ENCODE measurements at places on chromosomes 11 and 22. TPM values are rescaled to one million over a fixed set of nuclear protein-coding genes. Genes with fewer than 3 reads are reported as not detected.

Gene OR52I2
- total RNA-seq: not detected

DNA sequence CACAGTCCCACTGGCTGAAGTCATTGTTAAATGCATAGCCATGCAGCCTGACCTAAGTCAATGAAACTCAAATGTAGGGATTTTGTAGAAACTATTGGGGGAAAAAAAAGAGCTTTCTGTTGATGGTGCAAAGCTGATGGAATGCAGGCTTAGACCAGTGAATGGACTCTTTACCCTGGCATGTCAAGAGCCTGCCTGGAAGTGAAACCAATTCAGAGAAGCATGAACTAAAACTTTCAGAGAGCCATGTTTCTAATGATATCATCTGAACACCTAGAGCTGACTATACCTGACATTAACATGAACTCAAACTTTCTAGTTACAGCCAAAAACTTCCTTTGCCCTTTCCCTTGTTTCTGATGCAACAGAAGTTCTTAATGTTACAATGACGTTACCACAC, 89.0 kb downstream of the APIP start:
- DNase-seq: no peak

Gene SGSM1
- 0.13 TPM for total RNA-seq

DNA sequence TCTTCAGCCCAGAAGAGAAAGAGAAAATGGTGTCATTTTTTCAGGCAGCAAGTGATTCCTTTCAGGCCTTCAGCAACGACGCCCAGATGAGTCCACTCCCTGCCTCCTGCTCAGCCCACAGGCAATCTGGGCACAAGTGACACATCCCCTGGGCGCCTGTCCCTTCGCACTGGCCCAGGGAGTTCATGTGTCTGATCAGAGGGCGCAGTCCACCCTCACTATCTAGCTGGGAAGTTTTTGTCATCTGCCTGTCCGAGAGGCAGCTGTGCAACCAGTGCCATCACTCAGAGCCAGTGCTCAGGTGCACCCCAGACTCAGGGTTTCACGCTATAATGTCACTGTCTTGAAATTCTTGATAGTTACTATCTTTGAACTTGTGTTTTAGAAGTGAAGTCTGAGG, 1.4 kb upstream of the KCNQ1OT1 start:
- no peak for DNase-seq

DNA sequence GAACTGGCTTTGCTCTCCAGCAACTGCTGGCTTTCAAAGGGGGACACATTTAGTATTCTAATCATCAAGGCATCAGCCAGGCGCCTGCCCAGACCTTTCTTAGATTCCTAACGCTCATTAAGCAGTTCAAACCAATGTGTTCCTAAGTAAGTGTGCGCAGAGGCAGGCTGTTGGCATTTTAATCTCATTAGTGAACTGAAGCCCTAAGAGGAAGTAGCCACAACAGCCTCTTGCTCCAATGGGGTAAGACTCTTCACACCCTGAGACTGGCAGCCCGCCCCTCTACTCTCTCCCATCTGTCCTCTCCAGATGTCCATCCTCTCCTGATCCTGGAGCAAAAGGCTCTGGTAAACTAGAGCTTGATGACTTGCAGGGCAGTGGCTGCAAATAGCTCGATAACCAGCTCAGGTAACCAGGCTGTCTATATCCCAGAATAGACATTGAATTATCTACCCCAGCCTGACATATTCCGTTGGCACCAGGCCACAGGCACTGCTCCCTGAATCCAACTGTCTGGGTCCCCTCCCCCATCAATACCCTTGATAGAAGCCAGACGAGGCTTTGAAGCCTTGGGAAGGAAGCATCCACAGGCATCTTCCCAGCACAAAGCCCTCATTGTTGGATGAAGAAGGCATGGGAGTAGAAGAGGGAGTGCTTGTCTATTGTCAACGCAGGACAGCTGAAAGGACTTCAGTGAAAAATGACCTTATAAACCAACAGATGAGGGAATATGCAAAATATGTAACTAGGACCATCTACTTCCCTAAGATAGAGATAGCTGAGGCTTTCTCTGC, 321.1 kb downstream of the TENM4 start:
- DNase-seq: no peak

Gene MCAT
- total RNA-seq: 15.0 TPM

DNA sequence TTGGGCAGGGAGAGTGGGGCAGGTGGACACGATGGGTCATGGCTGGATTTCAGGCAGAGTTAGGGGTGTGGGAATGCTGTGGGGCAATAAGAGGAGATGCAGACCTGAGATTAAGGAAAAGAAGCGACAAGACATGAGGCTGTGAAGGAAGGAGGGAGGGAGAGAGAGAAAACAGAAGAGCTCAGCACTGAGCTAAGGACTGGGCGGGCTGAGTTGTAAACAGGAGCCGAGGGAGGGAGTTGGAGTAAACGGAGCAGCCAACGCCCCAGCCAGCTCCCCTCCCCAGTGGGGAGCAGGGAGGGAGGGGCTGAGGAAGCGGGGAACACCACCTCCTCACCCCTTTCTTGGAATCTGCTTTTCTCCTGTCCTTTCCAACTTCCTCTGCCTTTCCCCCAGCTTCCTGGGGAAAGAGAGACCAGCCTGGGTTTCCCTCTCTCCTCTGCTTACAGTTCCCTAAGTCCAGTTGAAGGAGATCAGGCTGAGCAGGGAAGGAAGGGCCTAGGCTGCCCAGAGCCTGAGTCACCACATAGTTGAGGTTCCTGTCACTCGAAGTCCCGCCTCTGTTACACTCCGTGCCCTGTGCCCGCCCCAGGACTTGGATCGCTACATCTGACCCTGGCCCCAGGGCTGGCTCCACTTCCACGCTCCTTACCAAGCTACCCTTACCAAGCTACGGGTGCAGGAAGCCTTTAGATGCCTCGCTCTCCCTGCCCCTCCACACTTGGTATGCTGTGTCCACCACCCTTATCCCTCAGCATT, 6.7 kb upstream of the AHNAK start:
- peak; percentile 54 for DNase-seq

GRCh38 chr11:27229511-27230191, 133.4 kb downstream of the CCDC34 start:
- no peak for DNase-seq

DNA sequence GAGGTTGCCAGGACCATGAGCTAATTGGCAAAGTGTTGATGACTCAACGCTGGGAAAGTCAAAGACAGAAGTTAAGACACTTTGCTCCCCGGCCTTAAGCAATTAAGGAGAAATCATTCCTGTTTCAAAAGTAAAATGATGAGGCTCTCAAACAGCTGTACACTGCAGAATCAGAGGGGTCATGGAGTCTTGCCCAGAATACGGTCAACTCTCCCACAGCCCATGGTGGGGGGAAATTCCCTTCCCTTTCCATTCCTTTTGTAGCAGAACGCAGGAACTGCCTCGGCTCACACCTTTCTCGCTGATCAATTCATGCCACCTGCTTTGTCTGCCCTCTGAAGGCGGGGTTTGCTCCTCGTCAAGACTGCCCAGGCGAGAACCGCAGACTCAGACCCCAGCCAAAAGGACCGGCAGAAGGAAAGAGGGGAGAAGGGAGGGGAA, 52.8 kb downstream of the MN1 start:
- DNase-seq: no peak

- DNase-seq: no peak
These were observed 912 bp downstream of the KREMEN1 start for GRCh38 chr22:29073618-29074275.

GRCh38 chr11:114296605-114297372, 590 bp downstream of the NNMT start:
- no peak for DNase-seq

GRCh38 chr22:38844315-38845003, 631 bp upstream of the NPTXR start:
- DNase-seq: no peak

GRCh38 chr11:113204280-113204679, 110.1 kb upstream of the TTC12 start:
- no peak for DNase-seq

- DNase-seq: peak; percentile 76
These were observed 4.5 kb upstream of the TIMP3 start for GRCh38 chr22:32796865-32797573.

- DNase-seq: no peak
These were observed 201.4 kb downstream of the GRIA4 start for GRCh38 chr11:105811242-105811641.

DNA sequence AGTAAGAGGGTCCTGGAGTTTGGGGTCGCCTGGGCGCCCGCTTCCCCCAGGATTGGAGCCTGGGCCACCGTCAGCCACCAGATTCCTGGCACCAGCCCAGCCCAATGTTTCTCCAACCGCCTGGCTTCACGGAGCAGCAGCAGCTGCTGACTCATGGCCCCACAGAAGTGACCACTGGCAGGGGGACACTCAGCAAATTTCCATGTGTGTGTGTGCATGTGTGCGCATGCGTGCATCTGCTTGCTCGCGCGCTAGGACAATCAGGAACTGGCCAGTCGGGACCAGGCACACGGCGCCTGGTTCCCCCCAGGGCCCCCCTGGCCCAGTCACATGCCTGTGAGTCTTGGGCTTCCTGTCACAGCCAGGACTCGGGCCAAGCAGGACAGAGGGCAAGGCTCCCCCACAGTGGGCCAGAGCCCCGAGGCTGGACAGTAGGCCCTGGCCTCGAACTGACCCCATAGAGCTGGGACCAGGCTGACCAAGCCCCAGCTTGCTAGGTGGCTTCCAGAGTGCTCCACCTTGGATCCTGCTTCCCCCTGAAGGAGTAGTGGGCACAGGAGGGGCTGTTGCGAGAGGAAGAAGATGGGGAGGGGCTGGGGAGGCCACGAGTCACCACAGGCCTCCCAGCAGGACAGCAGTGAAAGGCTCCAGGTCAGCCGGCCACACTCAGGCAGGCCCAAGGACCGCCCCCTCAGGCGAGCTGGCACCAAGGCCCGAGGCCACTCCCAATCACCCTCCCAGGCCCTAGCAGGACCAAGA, 3.2 kb downstream of the CTSD start:
- no peak for DNase-seq

GRCh38 chr11:2929531-2929949, 320 bp upstream of the PHLDA2 start:
- peak; percentile 69 for DNase-seq

- no peak for DNase-seq
These were observed 366.7 kb upstream of the NARS2 start for GRCh38 chr11:78941226-78941851.

Gene SLC22A8
- not detected for total RNA-seq

Gene MPPED2
- not detected for total RNA-seq

GRCh38 chr22:46982635-46983034, 220.2 kb downstream of the TBC1D22A start:
- no peak for DNase-seq

DNA sequence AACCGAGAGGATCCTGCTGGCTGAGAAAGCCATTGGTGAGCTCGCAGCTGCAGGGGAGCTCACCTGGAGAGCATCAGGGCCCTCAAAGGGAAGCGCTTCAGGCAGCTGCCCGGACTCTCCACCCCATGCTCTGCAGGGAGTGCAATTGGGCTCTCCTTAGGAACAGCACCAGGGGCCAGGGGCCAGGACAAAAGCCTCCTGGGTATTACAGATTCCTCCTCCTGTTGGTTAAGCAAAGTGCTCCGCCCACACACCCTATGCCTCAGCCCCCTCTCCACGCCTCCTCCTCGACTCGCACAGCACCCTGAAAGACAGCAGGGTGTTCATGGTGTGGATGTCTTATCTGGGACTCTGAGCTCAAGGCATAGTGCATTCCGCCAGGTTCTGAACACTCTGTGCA, 139.9 kb downstream of the SHANK2 start:
- no peak for DNase-seq

Gene OR10G7
- total RNA-seq: not detected

GRCh38 chr11:64245401-64245796, 1.3 kb downstream of the PPP1R14B start:
- peak; percentile 59 for DNase-seq

DNA sequence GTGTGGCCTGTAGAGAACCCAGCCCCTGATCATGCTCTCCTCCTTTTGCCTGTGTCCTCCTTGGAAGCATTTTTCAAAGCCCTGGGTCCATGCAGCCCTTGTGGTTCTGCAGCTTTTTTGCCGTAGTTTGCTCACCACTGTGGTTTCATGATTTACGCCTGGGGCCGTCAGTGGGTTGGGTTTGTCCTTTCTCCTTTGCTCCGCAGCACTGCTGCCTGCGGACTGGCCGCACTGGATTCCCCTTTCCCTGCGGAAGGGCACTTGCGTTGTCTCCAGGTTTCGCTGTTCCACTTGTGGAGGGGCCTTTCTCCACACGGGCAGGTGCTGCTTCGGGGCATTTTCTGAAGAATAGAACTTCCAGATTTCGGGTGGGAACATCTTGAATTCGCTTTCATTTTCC, 1260.9 kb downstream of the BRD1 start:
- DNase-seq: no peak

Gene MUC2
- not detected for total RNA-seq

DNA sequence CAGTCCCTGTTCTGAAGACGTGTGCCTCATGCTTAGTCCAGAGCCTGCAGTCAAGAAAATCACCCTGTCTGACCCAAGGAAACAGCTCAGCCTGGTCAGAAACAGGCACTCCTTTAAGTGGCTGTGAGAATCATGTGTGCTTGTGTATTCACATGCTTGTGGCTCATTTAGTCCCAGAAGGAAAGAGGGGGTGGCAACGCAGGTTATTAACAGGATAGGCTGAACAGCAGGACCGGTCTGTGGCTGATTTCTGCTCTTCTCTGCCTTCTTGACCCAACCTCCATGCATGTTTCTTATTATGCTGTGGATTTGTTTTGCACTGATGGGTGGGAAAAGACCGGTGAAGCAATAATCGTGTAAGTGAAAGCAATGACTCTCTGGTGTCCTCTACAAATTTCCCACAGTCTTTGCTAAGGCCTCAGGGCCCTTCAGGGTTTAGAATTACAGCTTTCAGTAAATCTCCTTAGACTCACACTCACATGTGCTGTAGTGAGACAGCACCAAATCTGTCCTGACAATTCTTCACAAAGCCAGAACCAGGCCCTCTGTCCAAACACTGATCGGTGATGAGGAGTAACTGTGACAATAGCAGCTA, 288.1 kb downstream of the ETS1 start:
- DNase-seq: peak; percentile 41

GRCh38 chr11:128335729-128336128, 251.6 kb downstream of the ETS1 start:
- DNase-seq: no peak

GRCh38 chr11:125279676-125280418, 115.3 kb downstream of the PKNOX2 start:
- no peak for DNase-seq

DNA sequence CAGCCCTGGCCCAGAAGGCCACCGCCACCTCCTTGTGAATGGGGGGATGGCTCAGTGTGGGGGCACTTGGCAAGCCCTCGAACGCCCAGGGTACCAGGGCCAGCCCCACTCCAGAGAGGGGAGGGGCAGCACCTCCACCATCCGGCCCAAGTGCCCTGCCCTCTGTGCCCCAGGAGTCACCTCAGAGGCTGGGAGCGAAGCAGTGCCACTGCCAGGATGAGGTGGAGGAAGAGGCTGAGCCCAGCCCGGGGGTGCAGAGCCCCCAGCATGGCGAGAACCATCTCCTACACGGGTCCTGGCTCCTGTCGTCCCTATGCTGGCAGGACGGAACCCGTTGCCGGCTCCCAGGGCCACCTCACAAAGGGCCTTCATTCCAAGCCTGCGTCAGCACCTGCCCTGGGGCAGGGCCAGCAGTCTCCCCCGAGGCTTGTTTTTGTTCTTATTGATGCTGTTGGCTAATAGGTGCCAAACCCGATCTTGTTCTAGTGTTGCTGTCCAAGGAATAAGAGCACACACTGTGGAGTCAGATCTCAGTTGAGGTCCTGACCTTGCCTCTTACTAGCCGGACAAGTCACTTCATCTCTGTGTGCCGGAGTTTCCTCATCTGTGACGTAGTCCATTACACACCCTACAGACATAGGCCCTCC, at the start of gene FREY1:
Gene FREY1 (minus strand): TSS at position 307 of the 647 bp plus-strand sequence. CDS start 26 bp downstream, at position 281.
- no peak for DNase-seq

Gene SEZ6L
- total RNA-seq: not detected

Gene BBOX1
- total RNA-seq: not detected

Gene C11orf42
- total RNA-seq: not detected

- DNase-seq: no peak
These were observed 397.1 kb downstream of the TENM4 start for GRCh38 chr11:79043726-79044125.

Data from activated CD8-positive, alpha-beta T cell treated with anti-CD3 and anti-CD28 coated beads for 36 hours (primary cell).